ENCODE measurements at places on chromosomes 7 and 10.

- no peak for DNase-seq
Measured at GRCh38 chr10:129626796-129627435, 159.9 kb downstream of the MGMT start.

- no peak for DNase-seq
Measured at GRCh38 chr7:73314271-73314670, 5.6 kb upstream of the NSUN5 start.

DNA sequence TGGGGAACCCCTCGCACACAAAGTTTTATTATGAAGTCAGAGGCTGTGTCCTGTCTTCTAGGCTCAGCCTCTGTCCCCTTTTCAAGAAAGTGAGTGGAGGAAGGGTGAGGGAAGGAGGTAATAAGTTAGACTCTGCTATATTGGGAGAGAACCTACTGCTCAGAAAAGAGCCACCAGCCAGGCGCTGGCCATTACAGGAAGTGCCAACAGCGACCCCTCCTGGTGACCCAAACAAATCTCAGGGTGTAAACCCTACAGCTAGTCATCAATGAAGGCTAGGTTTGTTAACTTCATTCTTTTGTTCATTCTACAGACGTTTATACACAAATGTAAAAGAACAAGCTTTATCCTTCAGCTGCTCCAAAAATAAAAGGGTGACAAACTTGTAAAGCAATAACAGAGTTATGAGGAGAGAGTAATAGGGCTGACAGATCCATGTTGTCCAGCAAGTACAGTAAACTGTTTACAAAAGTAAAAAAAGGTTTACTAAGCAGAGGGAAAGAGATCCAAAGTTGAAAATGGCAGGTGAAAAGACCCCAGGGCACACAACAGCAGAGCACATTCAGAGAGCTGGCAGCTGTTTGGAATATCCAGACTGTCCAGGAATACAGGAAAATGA lies 82.7 kb downstream of the FAM204A start:
- no peak for DNase-seq

GRCh38 chr10:118592675-118593330 lies 2.6 kb downstream of the PRLHR start:
- DNase-seq, result no peak

DNA sequence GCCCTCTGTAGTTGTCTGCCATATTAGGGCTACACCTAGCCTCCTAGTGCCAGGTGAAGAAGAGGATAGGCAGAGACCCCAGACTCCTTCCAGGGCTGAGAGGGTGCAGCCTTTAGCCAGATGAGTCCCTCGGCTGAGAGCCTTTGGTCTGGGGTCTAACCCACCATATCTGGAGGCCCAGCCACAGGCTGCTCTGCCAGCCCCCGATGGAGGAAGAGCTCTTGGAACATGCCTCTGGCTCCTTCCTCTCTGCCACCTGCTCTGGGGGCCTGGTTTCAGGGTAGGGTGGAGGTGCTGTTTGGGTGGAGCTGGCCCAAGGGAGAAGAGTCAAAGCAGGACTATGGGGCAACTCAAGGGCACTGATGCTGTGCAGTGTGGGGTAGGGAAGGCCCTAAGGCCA lies 1.4 kb downstream of the LRRC18 start:
- no peak for DNase-seq

GRCh38 chr7:132705146-132705545 lies 128.9 kb upstream of the PLXNA4 start:
- DNase-seq, result no peak

- DNase-seq, result no peak
Measured at GRCh38 chr7:155355745-155356144, 58.1 kb downstream of the INSIG1 start.

GRCh38 chr7:110397927-110398660 lies 692.8 kb upstream of the LRRN3 start:
- no peak for DNase-seq

- DNase-seq, result no peak
Measured at GRCh38 chr7:138602451-138602850, 98.7 kb downstream of the SVOPL start.

GRCh38 chr10:6840201-6840691 lies 260.2 kb upstream of the PRKCQ start:
- no peak for DNase-seq

GRCh38 chr10:19332304-19332703 lies 283.7 kb downstream of the MALRD1 start:
- DNase-seq, result no peak

- no peak for DNase-seq
Measured at GRCh38 chr10:100996678-100997359, 2.8 kb upstream of the LZTS2 start.

- no peak for DNase-seq
Measured at GRCh38 chr10:46527241-46527811, 29.1 kb downstream of the GPRIN2 start.

DNA sequence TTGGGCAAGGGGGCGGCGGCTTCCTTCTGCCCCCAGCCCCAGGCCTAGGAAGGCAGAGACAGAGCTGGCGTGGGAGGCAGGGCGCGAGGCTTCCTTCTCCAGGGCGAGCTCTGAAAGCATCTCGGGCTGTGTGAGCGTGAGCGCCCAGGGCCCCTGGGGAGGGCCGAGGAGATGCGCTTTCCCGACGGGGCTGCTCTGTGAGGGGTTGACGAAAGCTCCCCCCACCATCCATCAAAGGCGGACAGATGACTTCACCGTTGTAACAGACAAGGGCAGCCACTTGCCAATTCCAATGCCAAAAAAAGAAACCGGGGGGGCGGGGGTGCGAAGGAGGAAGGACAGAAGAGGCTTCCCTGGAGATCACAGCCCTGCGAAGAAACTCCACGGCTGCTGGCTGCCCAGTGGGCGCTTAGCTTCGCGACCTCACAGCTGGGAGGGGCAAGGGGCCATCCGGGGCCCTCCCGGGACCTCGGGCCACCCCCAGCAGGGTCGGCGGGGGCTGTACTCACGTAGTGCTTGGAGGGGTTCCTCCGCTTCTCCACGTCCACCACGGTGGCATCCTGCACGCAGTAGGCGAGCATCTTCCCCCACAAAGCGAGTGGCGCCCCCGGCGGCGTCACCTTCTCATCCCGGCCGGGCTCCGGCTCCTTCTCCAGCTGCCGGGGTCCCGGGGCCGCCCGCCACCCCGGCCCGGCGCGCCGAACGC lies 537 bp downstream of the SH3PXD2A start:
- DNase-seq, result no peak

DNA sequence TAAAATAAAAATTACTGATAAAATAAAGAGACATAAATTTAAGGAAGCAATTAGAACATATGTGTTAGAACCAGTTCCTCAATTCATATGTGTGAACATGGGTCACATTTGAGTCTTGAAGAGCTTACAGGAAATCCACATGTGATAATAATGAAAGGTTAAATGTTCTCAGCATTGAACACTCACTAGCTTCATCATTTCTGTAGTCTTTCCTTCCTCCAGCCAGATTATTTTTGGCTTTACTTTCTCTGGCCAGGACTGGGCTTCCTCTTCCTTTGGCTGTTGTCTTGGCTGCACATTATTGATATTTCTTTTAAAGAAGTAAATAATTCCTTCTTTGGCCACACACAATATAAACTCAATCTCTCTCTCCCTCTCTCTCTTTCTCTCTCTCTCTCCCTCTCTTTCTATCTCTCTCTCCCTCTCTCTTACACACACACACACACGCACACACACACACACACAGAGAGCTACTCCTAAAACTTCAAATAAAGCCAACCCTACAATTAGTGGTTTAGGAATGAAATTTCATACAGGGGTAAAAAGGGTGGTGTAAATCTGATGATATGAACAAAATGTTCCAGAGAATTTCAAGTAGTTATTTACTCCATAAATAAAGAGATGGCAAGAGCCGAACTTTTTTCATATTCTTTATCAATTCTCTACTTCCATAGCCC lies 171.2 kb downstream of the REEP3 start:
- no peak for DNase-seq

DNA sequence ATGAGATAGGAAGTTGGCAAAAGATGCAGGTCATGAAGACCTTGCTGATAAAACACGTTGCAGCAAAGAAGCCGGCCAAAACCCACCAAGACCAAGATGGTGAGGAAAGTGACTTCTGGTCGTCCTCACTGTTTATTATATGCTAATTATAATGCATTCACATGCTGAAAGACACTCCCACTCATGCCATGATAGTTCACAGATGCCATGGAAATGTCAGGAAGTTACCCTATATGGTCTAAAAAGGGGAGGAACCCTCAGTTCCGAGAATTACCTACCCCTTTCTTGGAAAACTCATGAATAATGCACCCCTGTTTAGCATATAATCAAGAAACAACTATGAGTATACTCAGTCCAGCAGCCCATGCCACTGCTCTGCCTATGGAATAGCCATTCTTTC lies 202.4 kb upstream of the GRB10 start:
- no peak for DNase-seq

DNA sequence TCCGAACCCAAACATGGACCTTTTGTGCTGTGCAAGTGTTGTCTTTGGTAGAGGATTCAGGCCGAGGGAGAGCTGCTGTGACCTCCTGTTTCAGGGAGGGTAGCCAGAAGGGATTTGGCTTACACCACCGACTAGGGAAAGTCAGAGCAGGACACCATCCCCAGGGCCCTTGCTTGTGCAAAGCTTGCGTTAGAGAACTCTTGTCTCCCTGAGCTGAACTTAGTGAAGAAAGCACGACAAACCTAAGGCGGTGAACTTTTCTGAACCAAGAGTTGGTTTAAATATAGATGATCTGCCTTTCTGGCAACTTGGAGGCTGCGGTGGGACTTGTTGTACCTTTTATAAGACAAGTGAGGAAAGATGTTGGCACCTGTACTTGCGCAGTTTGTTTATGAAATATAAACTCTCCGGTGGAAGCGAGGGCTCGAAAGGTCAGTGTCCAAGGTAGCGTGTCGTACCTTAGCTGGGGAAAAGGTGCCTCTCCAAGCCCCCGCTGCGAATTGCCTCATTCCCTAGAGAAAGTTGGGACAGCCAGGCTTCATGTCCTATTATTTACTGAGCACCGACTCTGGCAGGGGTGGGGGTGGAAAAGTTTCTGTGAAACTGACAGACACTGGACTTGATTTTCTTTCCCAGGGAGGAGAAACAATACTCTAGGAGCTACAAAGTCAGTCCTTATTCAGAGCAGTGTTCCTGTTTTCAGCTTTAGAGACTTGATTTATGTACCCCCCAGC lies 31.6 kb downstream of the WBP1L start:
- no peak for DNase-seq

- no peak for DNase-seq
Measured at GRCh38 chr7:47827871-47828270, 120.4 kb downstream of the PKD1L1 start.

DNA sequence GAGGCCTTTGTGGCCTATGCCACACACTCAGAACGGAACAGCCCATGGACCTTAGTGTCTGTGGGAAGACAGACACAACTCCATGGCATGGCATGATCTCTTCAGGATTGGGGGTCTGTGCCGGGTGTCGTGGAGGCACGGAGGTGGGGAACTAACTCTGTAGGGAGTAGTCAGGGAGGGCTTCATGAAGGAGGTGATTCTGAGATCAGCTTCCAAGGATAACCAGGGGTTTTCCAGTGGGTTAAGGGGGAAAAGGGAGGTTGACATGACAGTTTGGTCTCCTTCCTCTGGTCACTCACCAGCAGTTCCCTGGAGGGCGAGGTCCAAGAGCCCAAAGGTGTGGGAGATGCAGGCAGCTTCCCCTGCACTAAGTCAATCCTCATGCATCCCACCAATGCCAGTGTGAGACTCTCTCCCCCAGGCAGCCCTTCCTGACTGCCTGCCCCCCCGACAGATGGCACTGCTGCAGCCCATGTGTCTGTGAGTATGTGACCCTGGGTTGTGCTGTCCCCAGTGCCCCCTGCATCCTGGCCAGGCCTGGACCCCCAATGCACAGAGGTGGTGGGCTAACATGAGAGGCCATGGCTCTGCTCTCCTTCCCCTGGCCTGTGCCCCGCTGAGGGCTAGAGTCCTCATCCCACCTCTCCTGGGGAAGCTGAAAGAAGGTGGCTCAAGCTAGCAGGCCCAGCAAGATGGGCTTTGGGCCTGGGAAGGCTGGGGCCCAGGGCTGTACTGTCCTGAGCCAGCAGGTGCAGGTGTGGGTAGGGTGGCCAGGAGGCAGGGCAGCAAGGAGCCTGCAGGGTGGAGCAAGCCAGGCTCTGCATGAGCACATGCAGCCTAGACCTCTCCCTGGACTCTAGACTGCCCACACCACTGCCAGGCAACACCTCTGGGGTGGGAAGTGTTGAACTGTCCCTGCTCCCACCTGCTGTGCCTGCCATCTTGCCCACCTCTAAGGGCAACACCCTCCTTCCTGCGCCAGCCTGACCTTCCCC lies 39.7 kb downstream of the RASGEF1A start:
- DNase-seq, result no peak

- no peak for DNase-seq
Measured at GRCh38 chr7:133535308-133535707, 282.4 kb downstream of the EXOC4 start.

GRCh38 chr7:82605247-82605864 lies 161.8 kb upstream of the CACNA2D1 start:
- no peak for DNase-seq

DNA sequence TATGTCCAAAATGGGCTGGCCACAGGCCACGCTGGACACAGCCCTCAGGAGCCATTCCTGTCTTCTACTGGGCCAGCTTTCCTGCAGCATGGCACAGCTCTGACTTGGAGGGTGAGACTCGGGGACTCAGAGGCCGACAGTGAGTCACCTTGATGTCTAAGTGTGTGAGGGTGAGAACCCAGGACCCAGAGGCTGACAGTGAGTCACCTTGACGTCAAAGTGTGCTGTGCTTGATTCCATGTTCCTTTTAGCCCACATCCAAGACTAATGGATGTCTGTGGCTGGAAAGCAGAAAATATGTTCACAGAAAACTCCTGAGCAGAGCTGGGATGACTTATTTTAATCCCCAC lies 6.0 kb upstream of the FAM170B start:
- no peak for DNase-seq

DNA sequence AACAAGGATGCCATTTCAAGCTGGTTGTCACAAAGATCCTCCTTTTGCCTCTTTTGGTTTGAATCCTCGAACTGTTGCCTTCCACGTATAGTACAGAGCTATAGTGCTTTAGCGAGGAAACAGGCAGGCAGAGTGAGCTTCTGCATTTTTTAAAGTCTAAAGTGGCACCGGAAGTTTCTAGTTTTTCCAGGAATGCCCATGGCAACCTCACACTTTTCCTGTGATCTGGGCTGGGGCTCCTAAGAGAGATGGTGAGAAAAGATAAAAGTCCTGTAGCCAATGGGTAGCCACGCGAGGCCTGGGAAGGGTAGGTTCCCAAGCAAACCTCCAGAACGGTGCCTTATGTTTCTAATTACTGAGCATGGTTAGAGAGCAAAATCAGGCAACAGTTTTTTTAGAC lies 76.7 kb downstream of the CALD1 start:
- no peak for DNase-seq

- DNase-seq, result peak; percentile 5
Measured at GRCh38 chr10:46028584-46029460, 1.6 kb downstream of the NCOA4 start.

Data from activated CD8-positive, alpha-beta memory T cell treated with anti-CD3 and anti-CD28 coated beads for 4 hours (primary cell).